Trophoblast cell (in vitro differentiated cells and primary cell): ENCODE measurements at places on chromosomes 1 and 21.

- no peak for DNase-seq
Observed at GRCh38 chr21:18117176-18117575, 127.5 kb upstream of the CHODL start.

GRCh38 chr1:36497207-36497606 is 14.5 kb upstream of the CSF3R start:
- DNase-seq = peak; percentile 93

DNA sequence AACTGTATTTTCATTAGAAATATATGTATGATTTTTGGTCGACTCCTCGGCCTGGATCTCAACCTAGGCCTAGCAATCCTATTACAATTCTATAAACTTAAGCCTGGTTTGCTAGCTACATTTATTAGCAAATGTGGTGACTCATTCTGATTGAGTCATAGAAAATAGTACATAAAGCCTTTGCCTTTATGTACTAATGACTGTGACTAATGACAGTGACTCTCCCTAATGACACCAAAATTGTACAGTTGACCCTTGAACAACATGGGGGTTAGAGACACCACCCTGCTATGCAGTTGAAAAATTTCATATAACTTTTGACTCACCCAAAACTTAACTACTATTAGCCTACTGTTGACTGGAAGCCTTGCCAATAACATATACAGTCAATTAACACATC is 78.9 kb downstream of the CLEC20A start:
- DNase-seq = peak; percentile 43

- peak; percentile 37 for DNase-seq
Observed at GRCh38 chr1:229372251-229372650, 29.4 kb upstream of the CCSAP start.

- DNase-seq = no peak
Observed at GRCh38 chr1:114531094-114531493, 20.1 kb upstream of the TRIM33 start.

DNA sequence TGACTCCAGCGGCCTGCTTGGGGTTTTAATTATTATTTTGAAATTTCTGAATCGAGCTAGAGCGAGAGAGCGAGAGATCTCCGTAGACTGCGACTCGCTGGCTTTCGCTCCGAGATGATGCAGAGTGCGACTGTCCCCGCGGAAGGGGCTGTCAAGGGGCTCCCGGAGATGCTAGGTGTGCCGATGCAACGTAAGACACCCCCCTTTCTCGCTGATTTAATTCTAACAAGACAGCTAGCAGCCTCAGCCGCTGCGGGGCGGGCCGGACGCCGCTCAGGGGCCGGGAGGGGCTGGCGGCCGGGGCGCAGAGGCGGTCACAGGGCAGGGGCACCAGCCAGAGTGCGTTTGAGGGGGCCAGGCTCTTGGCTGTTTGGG is 339 bp downstream of the LHX4 start:
- no peak for DNase-seq

- DNase-seq = no peak
Observed at GRCh38 chr1:31679091-31679490, 24.7 kb downstream of the COL16A1 start.

DNA sequence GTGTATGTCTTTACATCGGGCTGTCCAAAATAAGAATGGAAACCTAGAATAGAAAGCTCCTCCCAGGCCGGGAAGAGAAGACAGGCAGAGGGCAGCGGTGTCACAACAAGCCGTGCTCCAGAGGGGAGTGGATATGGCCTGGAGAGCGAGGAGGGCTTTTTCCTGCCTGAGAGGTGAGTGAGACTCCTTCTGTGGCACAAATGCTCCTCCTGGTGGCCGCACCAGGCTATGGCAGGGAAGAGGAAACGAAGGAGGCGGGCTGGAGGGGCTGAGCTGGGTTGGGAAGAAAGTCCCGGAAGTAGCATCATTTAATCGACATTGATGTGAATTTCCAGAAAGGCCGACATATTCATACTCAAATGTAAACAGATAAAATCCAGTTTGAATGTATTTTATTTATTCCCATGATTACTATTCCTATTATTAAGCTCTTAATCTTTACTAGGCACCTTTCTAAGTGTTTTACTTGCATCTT is 54.7 kb downstream of the MEF2D start:
- peak; percentile 90 for DNase-seq

GRCh38 chr1:184210031-184210430 is 158.5 kb downstream of the TSEN15 start:
- no peak for DNase-seq

DNA sequence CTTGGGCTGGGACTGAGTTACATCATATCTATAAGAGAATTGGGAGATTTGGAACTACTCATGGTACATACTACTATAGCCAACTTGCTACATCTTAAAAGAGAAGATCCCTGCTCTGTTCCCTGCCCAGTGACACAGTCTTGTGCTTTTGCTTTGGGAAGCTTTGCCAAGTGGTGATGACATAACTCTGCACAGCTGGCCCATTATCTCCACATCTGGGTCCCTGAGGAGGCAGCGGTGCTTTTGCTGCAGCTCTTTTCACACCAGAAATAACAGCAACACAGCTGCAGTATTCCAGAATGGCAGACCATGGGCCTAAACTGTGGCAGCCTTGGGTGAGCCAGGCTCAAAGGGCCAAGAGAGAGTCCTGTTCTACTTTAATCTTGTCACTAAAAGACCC is 296.0 kb downstream of the HHAT start:
- DNase-seq = no peak

DNA sequence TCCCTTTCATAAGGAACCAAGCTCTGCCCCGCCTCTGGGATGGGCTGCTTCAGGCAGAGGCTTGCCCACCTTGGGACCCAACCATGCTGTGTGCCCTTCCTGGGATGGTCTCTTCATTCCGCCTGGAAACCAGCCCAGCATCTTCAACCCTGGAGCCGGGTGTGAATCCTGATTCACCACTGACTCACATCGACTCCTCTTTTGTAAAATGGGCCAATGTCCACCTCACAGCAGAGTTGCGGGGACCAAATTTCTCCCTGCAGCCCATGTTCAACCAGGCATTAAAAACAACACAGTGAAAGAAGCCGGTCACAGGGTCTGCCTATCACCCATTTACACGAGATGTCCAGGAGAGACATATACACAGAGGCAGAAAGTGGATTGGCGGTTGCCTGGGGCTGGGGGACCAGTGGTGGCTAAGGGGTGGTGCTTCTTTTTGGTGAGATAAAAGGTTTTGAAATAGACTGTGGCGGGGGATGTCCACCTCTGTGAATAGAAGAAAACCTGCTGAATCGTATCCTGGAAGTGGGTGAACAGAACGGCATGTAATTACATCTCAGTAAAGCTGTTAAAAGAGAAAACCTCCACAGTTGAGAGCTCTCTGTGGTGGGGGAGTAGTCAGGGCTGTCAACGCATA is 6.9 kb upstream of the GPR153 start:
- DNase-seq = no peak

DNA sequence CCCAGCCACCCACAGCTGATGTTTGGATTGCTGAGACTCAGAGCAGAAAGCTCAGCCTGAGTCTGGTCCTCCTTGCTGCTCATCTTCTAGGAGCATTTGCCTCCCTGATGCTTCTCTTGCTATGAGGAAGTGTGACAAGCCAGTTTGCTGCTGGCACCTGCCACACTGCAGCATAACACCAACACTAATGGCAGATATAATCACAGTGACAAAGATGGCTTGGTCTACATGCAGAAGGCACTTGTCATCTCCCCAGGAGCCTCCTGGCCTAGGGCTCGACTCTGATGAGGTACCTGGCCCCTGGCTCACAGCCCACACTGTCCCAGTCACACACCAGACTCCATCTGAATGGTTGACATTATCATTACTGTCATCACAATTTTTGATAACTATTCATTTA is 13.9 kb upstream of the PSMB2 start:
- no peak for DNase-seq

GRCh38 chr1:214553142-214553710 is 1.8 kb upstream of the PTPN14 start:
- peak; percentile 18 for DNase-seq

DNA sequence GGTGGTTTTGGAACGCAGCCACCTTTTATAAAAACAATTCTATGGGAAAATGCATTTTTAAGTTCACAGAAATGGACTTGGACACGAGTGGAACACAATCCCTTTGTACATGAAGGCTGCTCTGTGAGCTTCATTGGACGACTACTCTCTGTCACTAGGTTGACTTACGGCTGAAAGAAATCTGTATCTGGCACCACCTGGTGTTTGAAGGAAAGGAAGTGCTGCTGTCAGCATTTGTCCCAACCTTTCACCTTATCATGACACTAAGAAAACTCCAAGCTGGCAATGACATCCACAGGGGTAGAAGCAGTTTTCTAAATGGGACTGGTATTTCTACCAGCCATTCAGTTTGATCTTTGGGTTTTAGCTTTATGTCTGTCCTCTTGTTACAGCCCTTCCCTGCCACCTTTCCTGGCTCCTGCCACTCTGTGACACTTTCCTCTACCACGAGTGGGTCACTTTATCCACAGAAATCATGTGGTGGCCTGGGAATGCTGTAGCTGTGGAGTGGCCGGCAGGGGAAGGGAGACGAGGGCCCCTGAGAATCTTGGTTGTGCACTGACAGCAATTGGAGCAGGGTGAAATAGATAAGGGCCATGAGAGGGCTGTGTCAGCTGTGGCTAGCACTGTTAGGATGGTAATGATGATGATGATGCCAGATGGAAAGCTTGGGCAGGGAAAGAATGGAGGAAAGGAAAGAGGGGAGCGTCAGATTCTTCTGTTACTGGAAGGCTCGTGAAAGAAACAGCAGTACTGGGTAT is 85.2 kb downstream of the TBX19 start:
- DNase-seq = no peak

DNA sequence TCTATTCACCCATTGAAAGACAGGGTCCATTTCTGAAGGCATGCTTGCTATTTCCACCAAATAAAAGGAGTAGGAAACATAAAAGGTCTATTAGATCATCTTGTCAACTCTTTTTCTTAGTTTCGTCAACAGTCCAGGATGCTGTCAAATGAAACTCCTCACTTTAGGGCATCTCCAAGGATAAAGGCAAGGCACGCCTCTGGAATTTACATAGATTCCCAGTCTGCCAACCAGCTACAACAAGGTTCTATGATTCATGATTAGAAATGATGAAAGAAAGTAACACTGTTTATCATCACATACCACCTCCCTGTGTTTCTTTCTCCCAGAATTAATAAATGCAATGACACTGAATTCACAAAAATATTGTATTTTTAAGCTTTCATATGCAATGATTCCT is 636.3 kb downstream of the LTN1 start:
- no peak for DNase-seq

GRCh38 chr1:32774950-32775634 is 42.1 kb downstream of the YARS1 start:
- no peak for DNase-seq

GRCh38 chr1:159181328-159182024 is 10.1 kb downstream of the CADM3 start:
- no peak for DNase-seq

DNA sequence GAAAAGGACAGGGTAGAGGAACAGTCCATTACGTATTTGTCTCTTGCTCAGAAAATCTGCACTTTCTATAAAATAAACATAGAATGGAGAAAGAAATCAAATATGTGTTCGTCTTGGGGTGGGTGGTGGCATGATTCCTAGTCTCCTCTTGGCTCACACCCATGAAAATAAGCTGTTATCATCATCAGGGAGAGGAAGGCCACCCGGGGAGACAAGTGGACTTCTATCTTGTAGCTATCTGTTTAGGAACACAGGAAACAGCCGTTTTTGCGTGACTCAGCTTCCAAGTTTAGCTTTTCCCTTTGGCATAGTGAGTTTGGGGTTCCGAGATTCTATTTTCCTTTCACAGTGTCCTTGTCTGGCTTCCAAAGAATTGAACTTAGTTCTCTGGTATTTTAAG is 622.3 kb downstream of the PTPRU start:
- no peak for DNase-seq

GRCh38 chr1:219774386-219774785 is 154.0 kb downstream of the SLC30A10 start:
- no peak for DNase-seq

GRCh38 chr1:23171181-23171755 is 2.6 kb upstream of the LUZP1 start:
- DNase-seq = no peak
